ENCODE measurements at places on chromosomes 4 and X.

GRCh38 chr4:60930866-60931265 lies 269.3 kb upstream of the ADGRL3 start:
- no peak for DNase-seq

DNA sequence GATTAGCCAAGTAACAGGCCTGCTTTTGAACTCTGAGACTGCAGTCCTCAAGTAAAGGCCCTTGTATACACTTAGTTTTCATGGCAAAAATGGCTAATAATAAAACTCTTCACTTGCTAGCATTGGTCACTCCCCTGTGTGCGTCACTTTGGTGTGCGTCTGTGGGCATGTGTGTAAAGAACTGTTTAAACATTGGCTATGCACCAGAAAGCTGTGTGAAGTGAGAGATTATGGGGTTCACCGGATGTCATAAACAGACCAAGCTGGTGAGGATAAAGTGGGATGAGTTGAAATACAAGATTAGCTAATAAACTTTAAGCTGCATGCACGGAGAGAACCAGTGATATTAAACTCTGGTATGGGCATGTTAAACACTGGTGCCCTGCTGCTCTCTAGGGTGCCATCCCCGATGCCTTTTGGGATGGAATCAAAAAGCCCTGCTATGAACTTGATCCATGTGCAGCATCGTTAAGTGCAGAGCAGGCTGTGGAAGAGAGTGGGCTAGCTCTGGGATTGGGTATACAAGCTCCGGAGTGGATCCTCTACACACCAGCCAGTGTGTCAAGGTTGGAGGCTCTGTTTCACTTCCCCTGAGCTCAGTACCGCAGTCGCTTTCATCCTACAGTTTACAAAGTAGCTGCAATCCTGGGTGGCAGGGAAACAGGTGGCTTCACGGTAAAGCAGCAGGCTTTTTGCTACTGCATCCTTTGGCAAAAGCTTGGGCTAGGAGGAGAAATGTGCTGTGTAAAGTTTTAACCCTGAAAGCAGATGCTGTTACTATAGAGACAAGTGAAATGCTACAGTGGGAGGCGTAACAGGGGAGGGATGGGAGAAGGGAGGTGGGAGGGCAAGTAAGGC lies 108.3 kb upstream of the SLC4A4 start:
- no peak for DNase-seq

- DNase-seq = no peak
Measured at GRCh38 chr4:67604749-67605148, 46.2 kb downstream of the STAP1 start.

- no peak for DNase-seq
Measured at GRCh38 chr4:147542229-147542990, 61.5 kb downstream of the EDNRA start.

GRCh38 chr4:1205586-1206298 lies 33.4 kb upstream of the SPON2 start:
- no peak for DNase-seq

GRCh38 chr4:3248811-3249661 lies at the start of gene MSANTD1:
Gene MSANTD1, plus strand, starts transcription at chr4:3249159. Its CDS starts 64 bp downstream, at chr4:3249223.
- no peak for DNase-seq

DNA sequence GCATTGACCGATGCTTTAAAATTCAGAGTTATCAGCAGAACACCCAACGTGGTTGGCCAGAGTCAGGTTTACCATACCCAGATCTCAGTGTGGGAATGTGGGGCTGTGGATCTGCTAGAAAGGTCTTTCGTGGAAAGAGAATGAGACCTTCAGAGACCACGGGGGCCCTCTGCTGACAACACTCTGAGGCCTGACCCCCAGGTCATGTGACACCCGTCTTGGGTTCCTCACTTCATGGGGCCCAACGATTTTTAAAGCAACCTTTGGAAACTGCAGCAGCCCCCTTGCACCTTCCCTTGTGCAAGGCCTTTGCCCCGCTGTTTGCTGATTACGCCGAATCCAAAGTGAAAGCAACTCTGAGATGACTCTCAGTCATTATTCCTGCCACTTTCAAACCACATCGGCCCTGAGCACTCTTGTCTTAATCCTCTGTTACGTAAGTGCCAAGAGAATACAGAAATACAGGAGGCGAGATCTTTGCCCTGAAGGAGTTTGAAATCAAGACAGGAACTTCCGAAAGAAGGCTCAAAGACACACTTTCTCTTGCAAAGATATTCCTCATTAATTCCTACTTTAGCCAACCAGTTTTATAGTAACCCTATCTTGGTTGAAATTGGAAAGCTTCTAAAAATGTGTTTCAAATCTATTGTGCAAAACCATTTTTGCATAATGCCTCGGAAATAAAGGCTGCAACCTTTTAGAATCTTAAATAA lies 88.3 kb downstream of the EVC2 start:
- DNase-seq = no peak

DNA sequence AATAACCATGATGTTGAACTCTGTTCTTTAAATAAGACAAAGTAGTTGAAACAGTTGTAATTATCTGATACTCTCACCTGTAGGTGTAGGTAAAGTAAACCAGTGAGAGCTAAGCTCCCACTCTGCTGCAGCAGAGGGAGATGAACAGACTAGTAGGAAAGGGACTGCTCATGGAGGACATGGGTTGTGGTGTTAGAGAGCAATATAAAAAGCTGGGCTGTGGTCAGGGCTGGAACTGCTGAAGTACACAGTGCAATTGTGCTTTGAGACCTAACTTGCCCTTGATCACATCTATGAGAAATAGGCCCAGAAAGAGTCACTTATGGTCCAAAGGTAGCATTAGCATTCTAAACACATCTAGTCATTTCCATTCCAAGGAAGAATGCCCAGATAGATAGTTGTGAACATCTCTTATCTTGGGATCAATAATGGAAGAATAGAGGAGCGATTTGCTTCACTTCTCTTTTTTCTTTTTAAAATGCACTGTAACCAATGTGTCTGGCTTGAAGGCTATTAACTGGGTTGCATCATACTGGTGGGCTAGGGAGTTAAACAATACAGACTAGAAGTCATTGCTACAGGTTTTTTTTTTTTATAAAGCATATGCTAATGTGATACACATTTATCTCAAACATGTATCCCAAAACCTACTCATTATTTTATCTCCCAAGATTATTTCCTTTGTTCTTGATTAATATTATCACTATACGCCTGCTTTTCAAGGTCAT lies 251.3 kb upstream of the CENPE start:
- no peak for DNase-seq

DNA sequence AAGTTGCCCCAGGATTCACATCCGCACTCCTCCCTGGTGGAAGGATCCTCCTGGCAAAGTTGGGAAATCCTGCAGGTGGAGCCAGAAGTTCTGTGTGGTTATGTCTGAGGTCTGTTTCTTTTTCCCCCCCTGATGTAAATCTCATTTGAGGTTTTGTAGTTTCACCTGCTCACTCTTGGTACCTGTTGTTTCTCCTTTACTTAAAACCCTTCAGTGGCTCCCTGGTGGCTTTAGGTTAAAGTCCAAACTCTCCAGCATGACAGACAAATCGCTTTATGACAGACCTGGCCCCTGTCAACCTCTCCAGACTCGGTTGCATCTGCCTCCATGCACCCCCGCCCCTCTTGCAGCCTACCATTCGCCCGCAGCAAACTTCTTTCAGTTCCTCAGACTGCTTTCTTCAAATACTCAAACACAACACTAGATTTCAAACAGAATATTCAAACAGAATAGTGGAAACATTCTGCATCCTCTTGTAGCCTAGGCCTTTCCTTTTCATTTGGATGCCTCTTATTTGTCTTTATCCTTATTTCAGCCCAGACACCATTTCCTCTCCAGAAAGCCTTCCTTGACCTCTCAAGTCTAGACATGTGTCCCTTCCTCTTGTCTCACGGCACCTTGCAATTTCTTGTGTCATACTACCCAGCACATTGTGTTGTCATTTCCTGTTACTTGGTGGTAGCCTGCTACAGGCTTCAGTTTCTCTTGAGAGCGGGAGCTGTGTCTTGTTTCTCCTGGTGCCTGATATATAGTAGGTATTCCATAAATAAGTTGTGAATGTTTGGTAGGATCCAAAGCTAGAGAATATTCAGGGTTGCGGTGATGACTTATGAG lies 24.8 kb downstream of the IL13RA1 start:
- DNase-seq = no peak

GRCh38 chr4:78568640-78569305 lies 17.2 kb downstream of the ANXA3 start:
- DNase-seq = no peak

GRCh38 chrX:153627675-153628111 lies 19.3 kb upstream of the DUSP9 start:
- no peak for DNase-seq

DNA sequence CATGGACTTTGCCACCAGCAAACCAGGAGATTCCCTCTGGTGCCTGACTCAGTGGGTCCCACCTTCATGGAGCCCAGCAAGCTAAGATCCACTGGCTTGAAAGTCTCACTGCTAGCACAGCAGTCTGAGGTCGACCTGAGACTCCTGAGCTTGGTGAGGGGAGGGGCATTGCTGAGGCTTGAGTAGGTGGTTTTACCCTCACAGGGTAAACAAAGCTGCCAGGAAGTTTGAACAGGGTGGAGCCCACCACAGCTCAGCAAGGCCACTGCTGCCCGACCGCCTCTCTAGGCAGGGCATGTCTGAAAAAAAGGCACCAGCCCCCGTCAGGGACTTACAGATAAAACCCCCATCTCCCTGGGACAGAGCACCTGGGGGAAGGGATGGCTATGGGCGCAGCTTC lies 28.1 kb downstream of the FAM9A start:
- DNase-seq = no peak

DNA sequence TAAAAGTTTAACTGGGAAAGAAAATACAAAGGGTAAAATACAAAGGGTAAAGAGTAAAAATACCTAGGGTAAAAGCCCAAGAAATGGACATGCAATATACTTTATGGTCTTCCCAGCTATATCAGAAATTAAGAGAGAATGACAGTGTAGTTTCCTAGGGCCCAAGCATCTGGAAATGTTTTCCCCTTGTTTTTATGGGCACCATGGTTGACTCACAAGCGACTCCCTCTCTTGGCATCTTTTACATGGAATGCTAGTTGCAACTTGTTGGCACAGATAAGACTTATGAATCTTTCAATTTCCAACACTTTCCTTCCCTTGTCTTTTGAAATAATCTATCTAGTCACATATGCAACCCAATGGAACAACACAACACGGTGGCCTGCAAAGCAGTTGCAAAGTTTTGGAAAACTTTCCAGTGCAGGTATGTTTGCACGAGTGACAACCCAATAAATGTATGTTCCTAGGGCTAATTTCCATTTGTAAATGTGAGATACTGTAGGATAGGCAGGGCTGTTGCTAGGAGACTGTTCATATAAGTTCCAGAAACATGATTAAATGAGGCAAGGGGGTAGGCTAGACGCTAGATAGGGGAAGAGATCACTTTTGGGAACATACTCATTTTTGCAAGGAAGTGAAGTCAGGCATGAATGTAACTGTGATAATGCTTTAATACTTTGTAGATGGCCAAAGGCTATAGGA lies 36.4 kb upstream of the CWH43 start:
- DNase-seq = no peak

DNA sequence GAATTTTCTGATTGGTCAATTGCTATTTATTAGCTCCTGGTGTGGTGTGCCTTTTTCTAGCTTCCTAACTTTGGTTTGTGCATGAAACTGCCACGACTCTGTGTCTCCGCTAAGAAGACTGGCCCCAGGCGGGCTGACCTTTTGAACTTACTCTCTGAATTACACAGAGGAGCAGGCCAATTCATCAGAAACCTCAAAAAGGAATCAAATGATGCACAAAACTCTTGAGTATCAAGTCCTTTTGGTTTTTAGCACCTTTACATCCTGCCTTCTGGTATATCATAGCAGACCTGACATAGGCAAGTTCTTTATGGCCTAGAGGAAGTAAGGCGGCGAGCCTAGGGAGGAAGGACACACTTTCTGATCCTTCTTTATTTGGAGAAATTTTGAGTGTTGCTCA lies 17.6 kb downstream of the TKTL1 start:
- no peak for DNase-seq

GRCh38 chrX:134727363-134727762 lies 69.1 kb upstream of the PLAC1 start:
- no peak for DNase-seq

DNA sequence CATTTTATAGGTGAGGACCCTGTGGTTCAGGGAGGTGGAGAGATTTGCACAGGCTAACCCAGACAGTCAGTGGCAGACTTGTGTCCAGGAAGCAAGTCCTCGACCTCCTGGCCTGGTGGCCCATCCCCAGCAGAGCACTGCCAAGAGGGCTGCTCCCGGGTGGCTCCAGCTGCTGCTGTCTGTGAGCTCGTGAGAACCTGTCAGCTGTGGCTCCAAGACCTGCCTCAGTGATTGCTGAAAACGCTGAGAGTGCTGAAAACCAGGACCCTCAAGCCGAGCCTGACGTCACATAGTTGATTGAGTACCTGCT lies 74.2 kb downstream of the RTL9 start:
- no peak for DNase-seq

GRCh38 chr4:25951390-25951952 lies 37.5 kb downstream of the SMIM20 start:
- DNase-seq = no peak

DNA sequence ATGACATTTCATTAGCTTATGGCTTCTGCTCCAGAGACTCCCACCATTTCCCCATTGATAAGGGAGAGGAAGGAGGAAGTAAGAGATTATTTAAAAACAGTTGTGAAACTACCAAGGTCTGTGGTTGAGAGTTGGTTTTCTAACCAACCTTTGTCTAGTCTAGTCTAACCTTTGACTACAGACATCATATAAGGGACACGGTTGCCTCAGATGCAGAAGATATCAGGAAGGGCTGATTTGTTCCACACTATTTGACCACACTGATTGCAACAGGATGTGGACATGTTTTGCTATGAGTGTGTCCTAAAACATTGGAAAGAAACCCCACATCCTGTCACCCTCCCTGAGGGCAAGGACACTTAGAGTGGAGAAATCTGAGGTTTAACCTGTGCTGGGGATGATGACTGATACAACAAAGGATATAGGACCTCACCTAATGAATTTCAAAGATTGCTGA lies 53.0 kb downstream of the COQ2 start:
- DNase-seq = no peak

DNA sequence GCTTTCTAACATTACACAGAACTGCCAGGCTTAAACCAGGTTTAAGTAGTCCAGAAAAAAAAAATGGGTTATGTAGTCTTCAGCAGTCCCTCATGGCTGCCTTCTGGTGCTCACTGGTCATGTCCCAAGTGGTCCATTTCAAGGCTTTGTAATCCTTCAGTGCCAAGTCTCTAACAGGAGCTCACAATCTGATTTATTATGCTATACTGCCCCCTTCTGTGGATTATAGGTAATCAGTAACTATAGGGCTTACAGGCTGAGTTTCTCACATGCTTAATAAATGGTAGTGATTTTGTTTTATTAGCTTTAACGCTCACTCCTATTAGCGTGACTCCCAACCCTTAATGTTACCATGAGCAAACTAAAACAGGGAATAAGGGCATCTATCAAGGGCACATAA lies 92.5 kb upstream of the EDA2R start:
- DNase-seq = no peak
